ENCODE measurements at places on chromosomes 13 and 19. TPM values are rescaled to one million over a fixed set of nuclear protein-coding genes. Genes with fewer than 3 reads are reported as not detected.

The SERP2 gene
- polyA plus RNA-seq, result 5.3 TPM

DNA sequence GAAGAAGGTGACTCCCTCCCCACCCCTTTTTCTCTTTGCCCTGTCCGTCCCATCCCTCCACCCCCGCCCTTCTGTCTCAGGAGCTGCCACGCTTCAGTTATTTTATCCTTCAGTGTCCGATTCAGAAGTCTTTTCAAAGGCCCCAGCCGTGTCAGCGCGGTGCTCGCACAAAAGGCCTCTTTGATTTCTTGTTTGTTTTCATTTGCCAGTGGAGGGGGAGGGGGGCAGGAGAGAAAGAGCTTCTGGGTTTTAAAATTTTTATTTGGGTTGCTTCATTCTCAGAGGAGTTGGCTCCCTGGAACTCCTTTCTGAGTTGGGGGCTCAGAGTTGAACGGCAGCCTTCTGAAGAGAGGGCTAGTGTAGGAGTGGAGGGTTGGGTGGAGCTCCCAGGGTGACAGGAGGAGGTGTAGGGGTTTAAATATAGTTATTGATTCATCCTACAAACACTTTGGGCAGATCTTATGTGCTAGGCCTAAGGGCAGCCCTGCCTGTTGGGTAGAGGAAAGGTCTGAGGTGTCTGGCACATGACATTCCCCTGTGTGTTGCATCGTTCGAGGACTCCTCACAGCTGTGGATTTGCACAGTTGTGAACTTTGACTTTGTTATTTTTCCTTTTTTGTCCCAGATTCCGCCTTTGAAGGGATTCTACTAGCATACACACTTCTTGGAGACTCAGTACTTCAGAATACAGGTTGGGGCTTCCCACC lies 36.8 kb downstream of the NFIX start:
- H3K4me1 ChIP-seq, result peaks cover 89% of the 10 kb centered on the region
- no peaks in the 10 kb centered on the region for H3K27me3 ChIP-seq
- peak overlapping the region; percentile 16 for H3K27ac ChIP-seq

DNA sequence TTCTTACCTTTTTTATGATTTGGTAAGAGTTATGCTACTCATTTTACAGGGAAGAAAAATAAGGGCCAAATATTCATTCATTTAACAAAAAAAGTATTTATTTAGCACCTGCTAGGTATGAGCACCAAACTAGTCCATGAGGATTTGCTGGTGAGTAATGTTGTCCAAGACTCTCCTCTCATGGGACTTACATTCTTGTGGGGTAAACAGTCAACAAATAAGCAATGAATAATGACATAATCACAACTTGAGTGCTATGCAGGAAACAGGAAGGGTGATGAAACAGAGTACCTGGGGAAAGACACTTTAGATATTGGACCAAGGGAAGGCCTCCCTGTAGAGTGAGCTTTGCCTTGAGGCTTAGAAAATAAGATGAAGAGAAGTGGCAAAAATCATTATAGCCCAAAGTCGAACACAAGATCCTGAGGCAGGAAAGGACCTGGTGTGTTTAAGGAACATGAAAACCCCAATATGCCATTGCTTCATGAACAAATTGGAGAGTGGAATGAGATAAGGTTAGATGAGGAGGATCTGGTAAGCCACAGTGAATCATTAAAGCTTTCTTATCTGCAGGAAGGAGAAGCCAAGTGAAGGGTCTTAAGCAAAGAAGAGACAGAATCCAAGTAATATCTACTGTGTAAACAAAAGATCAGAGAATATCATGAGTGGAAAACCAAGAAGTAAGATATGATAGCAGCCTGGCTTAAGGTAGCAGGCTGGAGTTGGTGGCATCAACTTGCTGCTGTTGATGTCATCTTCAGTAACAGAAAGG lies 294.5 kb upstream of the NBEA start:
- no peak overlapping the region for H3K27ac ChIP-seq
- peaks cover 2% of the 10 kb centered on the region for H3K27me3 ChIP-seq
- H3K4me1 ChIP-seq, result no peaks in the 10 kb centered on the region
- H3K4me3 ChIP-seq, result no peak overlapping the region
- no peaks in the 10 kb centered on the region for H3K36me3 ChIP-seq
- no peak for DNase-seq

The ZNF112 gene
- 6.3 TPM for polyA plus RNA-seq

The FAM83E gene
- 0.16 TPM for polyA plus RNA-seq

The IGFL1 gene
- polyA plus RNA-seq, result not detected

DNA sequence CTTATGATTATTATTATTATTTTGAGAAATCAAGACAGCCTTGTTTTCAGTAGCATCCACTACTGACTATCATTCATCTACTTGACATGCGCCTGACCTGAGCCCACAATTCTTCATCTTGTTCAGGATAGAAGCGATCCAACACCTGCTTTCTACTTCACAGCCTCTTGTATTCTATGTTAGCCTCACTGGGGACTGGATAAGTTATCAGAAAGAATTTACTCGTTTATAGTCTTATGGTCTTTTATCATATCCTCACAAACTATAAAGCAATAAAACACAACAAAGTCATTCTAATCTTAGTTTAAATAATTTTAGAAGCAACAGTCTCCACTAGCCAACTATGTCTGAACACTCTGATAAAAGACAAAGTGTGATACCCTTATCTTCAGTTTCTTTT lies 436.0 kb upstream of the ARGLU1 start:
- no peaks in the 10 kb centered on the region for H3K36me3 ChIP-seq
- no peaks in the 10 kb centered on the region for H3K4me1 ChIP-seq
- H3K4me3 ChIP-seq, result no peak overlapping the region
- H3K27me3 ChIP-seq, result peaks cover 2% of the 10 kb centered on the region

The PRR20D gene
- polyA plus RNA-seq, result not detected

GRCh38 chr19:2180881-2181632 lies 17.3 kb downstream of the DOT1L start:
- H3K36me3 ChIP-seq, result peaks cover 39% of the 10 kb centered on the region
- peaks cover 64% of the 10 kb centered on the region for H3K4me1 ChIP-seq
- peak overlapping the region; percentile 77 for H3K27ac ChIP-seq
- H3K4me3 ChIP-seq, result no peak overlapping the region
- DNase-seq, result peak; percentile 71
- H3K27me3 ChIP-seq, result no peaks in the 10 kb centered on the region

The RAP2A gene
- 25.5 TPM for polyA plus RNA-seq

- no peak overlapping the region for H3K27ac ChIP-seq
- H3K4me3 ChIP-seq, result no peak overlapping the region
- H3K4me1 ChIP-seq, result peaks cover 6% of the 10 kb centered on the region
These were observed 104.4 kb downstream of the DOCK9 start for GRCh38 chr13:98873377-98874028.

DNA sequence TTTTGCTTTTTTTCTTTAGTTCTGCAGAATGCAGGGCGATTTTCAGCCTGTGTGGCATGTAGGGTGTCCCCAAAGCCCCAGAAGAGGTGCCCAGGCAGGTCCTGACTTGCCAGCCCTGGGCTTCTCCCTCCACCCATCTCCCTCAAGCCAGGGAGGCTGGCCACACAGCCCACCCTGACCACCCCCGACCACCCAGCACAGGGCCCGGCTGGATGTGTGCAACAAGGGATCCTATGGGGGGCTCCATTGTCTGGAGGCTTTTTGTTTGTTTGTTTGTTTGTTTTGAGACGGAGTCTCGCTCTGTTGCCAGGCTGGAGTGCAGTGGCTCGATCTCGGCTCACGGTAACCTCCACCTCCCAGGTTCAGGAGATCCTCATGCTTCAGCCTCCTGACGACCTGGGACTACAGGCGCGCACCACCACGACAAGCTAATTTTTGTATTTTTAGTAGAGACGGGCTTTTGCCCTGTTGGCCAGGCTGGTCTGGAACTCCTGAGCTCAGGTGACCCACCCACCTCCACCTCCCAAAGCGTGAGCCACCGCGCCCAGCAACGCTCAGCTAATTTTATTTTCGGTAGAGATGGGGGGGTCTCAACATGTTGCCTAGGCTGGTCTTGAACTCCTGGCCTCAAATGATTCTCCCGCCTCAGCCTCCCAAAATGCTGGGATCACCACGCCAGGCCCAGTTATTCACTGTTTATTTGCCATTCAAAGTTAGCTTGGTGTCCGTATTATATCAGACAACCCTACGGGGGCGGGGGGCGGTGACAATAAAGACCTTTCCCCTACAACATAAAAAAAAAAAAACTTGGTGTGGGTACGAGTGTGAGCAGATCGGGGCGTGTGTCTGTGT lies 7.8 kb upstream of the MKNK2 start:
- no peaks in the 10 kb centered on the region for H3K27me3 ChIP-seq
- DNase-seq, result peak; percentile 8
- H3K36me3 ChIP-seq, result no peaks in the 10 kb centered on the region
- H3K27ac ChIP-seq, result peak overlapping the region; percentile 96

DNA sequence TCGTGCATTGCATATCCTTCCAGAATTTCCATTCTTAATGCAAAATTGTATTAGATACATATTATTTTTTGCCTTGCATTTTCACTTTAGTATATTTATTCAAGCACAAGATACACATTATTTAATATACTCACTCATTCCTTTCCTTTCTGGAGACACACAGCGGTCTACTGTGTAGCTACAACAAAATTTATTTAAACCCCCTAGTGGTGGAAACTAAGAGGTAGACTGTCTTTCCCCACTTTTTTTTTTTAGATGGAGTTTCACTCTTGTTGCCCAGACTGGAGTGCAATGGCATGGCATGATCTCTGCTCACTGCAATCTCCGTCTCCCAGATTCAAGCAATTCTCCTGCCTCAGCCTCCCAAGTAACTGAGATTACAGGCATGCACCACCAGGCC lies 2040.3 kb upstream of the PCDH20 start:
- H3K27me3 ChIP-seq, result no peaks in the 10 kb centered on the region
- no peak for DNase-seq
- no peak overlapping the region for H3K27ac ChIP-seq
- H3K4me3 ChIP-seq, result no peak overlapping the region

DNA sequence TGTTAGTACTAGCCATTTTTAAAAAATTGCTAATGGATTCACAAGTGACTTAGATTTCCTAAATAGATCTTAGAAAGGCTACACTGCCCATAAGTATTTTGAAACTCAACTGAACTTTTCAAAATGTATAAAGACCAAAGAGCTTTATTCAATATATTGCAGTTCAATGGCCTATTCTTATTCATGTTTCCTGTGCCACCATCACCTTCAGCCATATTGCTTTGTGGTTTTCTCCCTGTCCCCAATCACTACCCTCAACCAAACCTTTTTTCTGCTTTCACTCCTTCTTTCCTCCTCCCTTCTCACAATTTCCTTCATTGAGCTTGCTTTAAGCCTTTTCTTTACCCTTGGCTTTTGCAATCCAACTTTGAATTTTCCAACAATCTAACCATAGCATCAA lies 100.9 kb downstream of the MYCBP2 start:
- H3K27me3 ChIP-seq, result no peaks in the 10 kb centered on the region
- no peak overlapping the region for H3K4me3 ChIP-seq
- peaks cover 10% of the 10 kb centered on the region for H3K36me3 ChIP-seq
- DNase-seq, result no peak
- H3K4me1 ChIP-seq, result no peaks in the 10 kb centered on the region
- no peak overlapping the region for H3K27ac ChIP-seq

- H3K4me3 ChIP-seq, result no peak overlapping the region
- H3K27ac ChIP-seq, result no peak overlapping the region
- no peaks in the 10 kb centered on the region for H3K36me3 ChIP-seq
These were observed 1.8 kb upstream of the FBN3 start for GRCh38 chr19:8150998-8151766.

GRCh38 chr19:7492558-7492957 lies 3.7 kb upstream of the PEX11G start:
- H3K36me3 ChIP-seq, result no peaks in the 10 kb centered on the region
- H3K4me3 ChIP-seq, result no peak overlapping the region
- H3K27me3 ChIP-seq, result no peaks in the 10 kb centered on the region
- H3K4me1 ChIP-seq, result peaks cover 24% of the 10 kb centered on the region

The MBD3L3 gene
- not detected for polyA plus RNA-seq

- H3K27me3 ChIP-seq, result peaks cover 45% of the 10 kb centered on the region
- H3K36me3 ChIP-seq, result no peaks in the 10 kb centered on the region
- DNase-seq, result no peak
- H3K27ac ChIP-seq, result no peak overlapping the region
- no peak overlapping the region for H3K4me3 ChIP-seq
- peaks cover 37% of the 10 kb centered on the region for H3K4me1 ChIP-seq
These were observed 1.4 kb upstream of the ICAM4 start for GRCh38 chr19:10285393-10285792.

GRCh38 chr19:7463575-7463974 lies 25.3 kb downstream of the PEX11G start:
- H3K36me3 ChIP-seq, result peaks cover 77% of the 10 kb centered on the region
- H3K27me3 ChIP-seq, result no peaks in the 10 kb centered on the region
- DNase-seq, result no peak
- H3K4me1 ChIP-seq, result no peaks in the 10 kb centered on the region
- no peak overlapping the region for H3K4me3 ChIP-seq

- H3K27ac ChIP-seq, result peak overlapping the region; percentile 91
- peaks cover 11% of the 10 kb centered on the region for H3K4me1 ChIP-seq
- no peak for DNase-seq
- peaks cover 4% of the 10 kb centered on the region for H3K36me3 ChIP-seq
- no peaks in the 10 kb centered on the region for H3K27me3 ChIP-seq
These were observed 1.1 kb downstream of the CLN5 start for GRCh38 chr13:76993021-76993420.

GRCh38 chr19:21323000-21323399 lies 6.2 kb downstream of the ZNF708 start:
- H3K4me3 ChIP-seq, result no peak overlapping the region
- H3K4me1 ChIP-seq, result peaks cover 3% of the 10 kb centered on the region
- peaks cover 7% of the 10 kb centered on the region for H3K36me3 ChIP-seq
- DNase-seq, result no peak
- H3K27me3 ChIP-seq, result no peaks in the 10 kb centered on the region
- no peak overlapping the region for H3K27ac ChIP-seq
